ENCODE measurements at places on chromosomes 16 and 17.

- peak; percentile 67 for DNase-seq
Measured at GRCh38 chr17:73595479-73595878, 48.8 kb downstream of the SDK2 start.

- DNase-seq = no peak
Measured at GRCh38 chr16:54459509-54460262, 173.1 kb upstream of the IRX3 start.

- peak; percentile 67 for DNase-seq
Measured at GRCh38 chr17:45942284-45942683, 47.9 kb downstream of the MAPT start.

DNA sequence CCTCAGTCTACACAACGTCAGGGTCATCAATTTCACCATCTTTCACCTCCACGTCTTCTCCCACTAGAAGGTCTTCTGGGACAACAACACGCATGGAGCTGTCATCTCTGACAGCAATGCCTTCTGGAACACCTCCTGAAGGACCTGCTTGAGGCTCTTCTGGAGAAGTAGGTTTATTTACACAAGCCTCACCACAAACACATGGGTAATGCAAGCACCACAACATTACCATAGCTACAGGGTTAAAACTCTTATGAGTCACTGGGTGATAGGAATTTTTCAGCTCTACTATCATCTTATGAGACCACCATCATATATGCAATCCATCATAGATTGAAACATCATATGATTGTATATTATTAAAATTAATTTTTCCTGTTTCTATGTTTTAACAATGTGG lies 215.4 kb downstream of the CHD9NB start:
- no peak for DNase-seq

DNA sequence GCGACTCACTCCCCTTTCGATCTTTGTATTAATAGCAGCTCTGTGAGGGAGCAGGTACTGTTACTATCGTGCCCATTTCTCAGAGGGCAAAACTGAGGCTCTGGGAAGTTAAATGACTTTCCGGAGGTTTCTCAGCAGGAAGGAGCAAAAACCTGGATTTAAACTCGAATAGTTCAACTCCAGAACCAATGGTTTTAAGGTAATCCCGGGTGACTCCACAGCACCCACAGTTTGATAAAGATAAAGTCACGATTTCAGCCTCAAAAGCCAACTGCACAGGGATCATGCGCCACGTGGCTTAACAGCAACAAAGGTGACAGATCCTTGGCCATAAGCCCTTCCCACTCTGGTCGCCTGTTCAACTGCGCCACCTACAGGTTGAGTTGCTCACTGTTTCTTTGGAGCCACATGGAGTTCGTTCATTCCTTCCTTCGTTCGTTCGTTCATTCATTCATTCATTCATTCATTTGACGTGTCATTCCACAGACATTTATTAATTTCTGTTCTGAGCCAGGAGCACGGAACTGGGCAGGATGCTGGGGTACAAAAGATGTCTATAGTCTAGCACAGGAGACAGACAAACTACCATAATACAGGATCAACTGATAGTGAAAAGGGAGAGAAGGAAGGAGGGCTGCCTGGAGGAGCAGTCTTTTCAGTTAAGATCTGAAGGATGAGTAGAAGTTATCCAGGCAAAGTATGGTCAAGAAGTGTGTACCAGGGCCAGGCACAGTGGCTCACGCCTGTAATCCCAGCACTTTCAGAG lies 134.8 kb downstream of the HS3ST2 start:
- DNase-seq = peak; percentile 31

GRCh38 chr17:77679589-77679988 lies 278.9 kb upstream of the TNRC6C start:
- DNase-seq = no peak

- no peak for DNase-seq
Measured at GRCh38 chr16:85144026-85144915, 32.0 kb upstream of the CIBAR2 start.

- no peak for DNase-seq
Measured at GRCh38 chr17:34755981-34756636, 176.7 kb downstream of the TMEM132E start.

GRCh38 chr16:70508752-70509151 lies 14.6 kb downstream of the COG4 start:
- no peak for DNase-seq

- no peak for DNase-seq
Measured at GRCh38 chr16:76194616-76195015, 82.6 kb upstream of the CNTNAP4 start.

DNA sequence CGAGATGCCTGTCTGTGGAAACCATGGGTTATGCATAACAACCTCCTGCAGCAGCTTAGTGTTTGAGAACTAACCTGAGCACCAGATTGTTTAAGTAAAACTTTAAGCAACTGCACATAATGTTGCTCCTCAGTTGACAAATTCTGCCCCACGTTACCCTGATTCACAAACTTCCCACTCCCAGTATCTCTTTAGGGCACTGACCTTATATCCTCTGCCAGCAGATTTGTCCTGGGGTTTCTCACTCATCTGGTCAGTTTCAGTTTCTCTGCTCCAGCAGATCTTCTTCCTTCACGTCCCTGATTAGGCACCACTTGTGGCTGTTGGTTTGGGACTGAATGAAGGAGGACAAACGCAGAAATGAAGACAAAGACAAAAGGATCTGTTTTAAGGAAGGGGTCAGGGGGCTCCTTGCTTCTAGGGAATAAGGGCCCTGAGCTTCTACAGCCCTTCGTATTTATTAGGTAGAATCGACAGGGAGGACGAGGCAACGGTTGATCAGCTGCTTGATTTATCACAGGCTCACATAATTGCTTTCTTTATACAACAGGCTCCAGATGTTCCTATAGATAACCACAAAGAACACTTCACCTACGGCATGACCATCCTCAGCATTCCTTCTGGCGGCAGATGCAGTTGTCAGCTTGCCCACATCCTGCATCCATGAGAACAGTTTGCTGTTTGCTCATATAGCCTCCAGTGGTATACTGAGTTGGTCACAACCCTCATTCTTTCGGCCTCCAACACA lies 13.5 kb upstream of the ZNF689 start:
- DNase-seq = no peak

- DNase-seq = peak; percentile 33
Measured at GRCh38 chr16:57791893-57792461, 10.3 kb downstream of the KIFC3 start.

GRCh38 chr16:2816751-2817339 lies at the start of gene PRSS21:
TSS of gene PRSS21 (plus strand) at chr16:2817237. CDS start at chr16:2817269, 32 bp downstream.
- no peak for DNase-seq

GRCh38 chr16:24748242-24748641 lies 18.8 kb downstream of the TNRC6A start:
- no peak for DNase-seq

DNA sequence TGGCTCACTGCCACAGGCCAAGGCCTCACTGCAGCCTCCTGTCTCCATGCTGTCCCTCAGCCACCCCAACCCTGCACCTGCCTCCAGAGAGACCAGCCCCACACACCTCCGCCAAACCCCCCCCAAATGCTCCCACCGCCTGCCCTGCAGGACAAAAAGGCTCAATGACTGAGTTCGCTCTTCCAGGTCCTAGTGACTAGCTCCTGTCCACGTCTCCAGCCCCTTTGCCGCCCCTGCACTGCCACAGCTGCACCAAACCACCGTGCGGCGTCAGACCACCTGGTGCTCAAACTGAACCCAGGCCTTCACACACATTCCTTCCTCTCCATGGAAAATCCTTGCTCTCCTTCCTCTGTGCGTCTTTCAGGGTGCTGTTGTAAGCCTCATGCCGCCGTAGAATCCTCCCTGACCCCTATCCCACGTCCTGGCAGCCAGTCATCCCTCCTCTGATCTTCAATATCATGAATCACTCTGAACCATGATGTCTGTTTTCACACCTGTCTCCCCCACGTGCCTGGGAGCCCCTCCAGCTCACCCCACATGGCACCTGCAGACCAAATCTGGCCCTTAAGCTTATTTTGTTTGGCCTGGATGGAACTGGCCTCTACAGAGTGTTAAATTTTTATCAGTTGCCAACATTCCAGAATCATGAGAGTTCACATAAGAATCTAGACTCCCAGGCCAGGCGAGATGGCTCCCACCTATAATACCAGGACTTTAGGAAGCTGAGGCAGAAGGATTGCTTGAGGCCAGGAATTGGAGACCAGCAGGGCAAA lies 4.3 kb upstream of the GSG1L start:
- DNase-seq = peak; percentile 51

GRCh38 chr17:71251276-71251675 lies 869.5 kb upstream of the SOX9 start:
- no peak for DNase-seq

DNA sequence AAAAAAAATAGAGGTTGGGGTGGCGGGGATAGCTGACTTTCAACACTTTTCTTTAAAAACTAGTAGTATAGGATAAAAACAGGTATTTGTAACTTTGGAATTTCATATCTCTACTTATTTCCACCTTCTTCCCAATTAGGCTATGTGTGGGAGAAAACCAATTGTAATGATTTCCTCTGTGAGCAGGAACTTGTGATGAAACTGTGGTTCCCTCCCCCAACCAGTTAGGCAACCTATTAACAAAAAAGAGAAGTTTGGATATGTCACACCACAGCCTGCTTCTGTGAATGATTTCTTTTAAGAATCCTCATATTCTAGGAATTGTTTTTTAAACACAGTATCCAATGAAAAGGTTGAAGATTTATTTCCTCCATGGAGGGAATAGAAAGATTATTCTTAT lies 1.9 kb downstream of the IGSF6 start:
- DNase-seq = no peak

- DNase-seq = no peak
Measured at GRCh38 chr16:65278874-65279273, 157.0 kb upstream of the CDH11 start.

GRCh38 chr16:71449020-71449419 lies 7.2 kb upstream of the TLE7 start:
- no peak for DNase-seq

GRCh38 chr16:58882292-58882691 lies 148.2 kb upstream of the GOT2 start:
- peak; percentile 20 for DNase-seq

GRCh38 chr17:29246628-29247027 lies at the start of gene CRYBA1:
TSS of gene CRYBA1 (plus strand) at chr17:29246859. CDS start at chr17:29246864, 5 bp downstream.
- DNase-seq = no peak

GRCh38 chr16:52193441-52193840 lies 353.5 kb downstream of the TOX3 start:
- DNase-seq = no peak

- no peak for DNase-seq
Measured at GRCh38 chr17:82334622-82335394, 1.2 kb upstream of the SECTM1 start.

- peak; percentile 69 for DNase-seq
Measured at GRCh38 chr16:75471723-75472633, 7.5 kb upstream of the TMEM170A start.

DNA sequence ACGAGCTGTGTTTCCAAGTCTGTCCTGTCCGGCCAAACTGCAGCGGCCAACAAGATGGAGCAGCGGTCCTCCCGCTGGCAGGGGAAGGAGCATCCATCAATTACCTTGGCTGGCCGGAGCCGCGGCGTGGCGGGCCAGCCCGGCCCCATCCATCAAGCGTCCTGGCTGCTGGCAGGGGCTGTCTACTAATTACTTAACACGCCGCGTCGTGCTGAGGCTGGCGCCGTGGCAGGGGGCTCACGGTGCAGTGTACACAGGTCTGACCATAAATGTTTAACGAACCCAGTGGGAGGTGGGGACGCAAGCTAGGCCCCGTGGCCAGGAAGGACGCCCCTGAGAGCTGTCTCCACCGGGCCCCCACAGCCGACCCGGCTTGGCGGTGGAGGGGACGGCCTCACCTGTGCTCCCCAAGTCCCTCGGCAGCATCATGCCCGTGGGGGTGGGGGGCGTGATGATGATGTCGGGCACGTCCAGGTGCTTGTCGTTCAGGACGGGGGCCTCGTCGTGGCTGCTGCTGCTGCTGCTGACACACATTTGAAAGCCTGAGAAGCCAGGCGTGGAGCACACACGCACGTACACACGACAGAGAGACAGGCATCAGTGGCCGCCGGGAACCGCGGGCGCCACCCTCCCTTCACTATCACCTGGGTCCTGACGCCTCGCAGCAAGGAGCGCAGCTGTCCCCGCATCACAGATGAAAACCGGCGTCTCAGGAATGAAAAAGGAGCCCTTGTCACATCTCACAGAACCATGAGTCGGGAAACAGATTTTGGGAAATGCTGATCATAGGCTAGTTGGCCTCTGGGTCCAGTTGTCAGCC lies 21.2 kb upstream of the GINS2 start:
- no peak for DNase-seq

DNA sequence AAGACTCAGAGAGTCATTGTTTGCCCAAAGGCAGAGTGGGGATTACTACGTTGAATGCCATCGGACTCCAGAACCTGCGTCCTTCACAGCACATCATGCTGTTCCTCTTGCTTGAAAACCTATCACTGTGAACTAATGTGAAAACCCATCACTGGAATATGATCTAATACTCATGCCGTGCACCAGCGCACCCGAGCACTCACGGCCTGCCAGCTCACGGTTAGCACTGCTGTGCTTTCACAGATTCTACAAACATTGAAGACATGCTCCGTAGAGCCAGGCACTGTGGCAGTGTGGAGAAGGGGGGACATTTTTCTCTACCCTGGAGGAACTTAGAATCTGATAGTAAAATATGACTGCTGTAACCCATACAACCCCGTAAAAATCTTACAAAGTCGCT lies 350.4 kb downstream of the C16orf95 start:
- DNase-seq = no peak

- DNase-seq = no peak
Measured at GRCh38 chr16:75621170-75621477, 2.0 kb downstream of the ADAT1 start.

GRCh38 chr17:72479113-72479512 lies 358.3 kb downstream of the SOX9 start:
- DNase-seq = no peak

DNA sequence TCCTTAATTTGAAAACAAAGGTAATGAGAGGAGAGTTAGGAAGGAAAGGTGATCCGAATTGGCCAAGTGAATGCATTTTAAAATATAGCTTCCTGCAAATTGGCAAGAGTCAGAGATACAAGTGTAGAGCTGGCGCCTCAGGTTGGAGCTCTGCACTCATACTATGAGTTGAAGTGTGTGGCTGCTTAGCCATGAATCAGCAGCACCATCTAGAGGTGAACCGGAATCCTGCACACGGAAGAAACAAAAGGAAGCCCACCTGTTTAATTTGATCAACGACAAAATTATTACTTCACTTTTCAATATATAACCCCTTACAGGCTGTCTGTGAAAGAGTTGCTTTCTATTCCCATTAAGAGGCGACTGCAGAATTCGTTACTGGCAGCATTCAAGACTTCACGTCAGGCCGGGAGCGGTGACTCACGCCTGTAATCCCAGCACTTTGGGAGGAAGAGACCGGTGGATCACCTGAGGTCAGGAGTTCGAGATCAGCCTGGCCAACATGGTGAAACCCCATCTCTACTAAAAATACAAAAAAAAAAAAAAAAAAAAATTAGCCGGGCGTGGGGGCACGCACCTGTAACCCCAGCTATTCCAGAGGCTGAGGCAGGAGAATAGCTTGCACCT lies 1253.7 kb upstream of the CDH8 start:
- DNase-seq = peak; percentile 54

GRCh38 chr17:2511462-2512369 lies at the start of gene METTL16:
TSS of gene METTL16 (minus strand) at chr17:2511888. CDS start at chr17:2502331, 9,557 bp downstream.
- DNase-seq = peak; percentile 98

GRCh38 chr16:970766-971581 lies at the start of gene LMF1:
TSS of gene LMF1 (minus strand) at chr16:970984. CDS start at chr16:970980, 4 bp downstream.
- DNase-seq = peak; percentile 97

GRCh38 chr16:3020247-3020603 lies at the start of gene TNFRSF12A:
TSS of gene TNFRSF12A (plus strand) at chr16:3020368. CDS start at chr16:3020398, 30 bp downstream.
- peak; percentile 87 for DNase-seq

Measured in femur (tissue), 1 donor.